Astrocyte (in vitro differentiated cells and primary cell): ENCODE measurements at places on chromosomes 7 and 10.

- no peak overlapping the region for H3K4me3 ChIP-seq
- no peaks in the 10 kb centered on the region for H3K4me1 ChIP-seq
- DNase-seq = no peak
Observed at GRCh38 chr7:82229164-82229563, 214.4 kb downstream of the CACNA2D1 start.

GRCh38 chr10:132588301-132589013, 50.9 kb downstream of the INPP5A start:
- H3K4me3 ChIP-seq = no peak overlapping the region
- peak overlapping the region; percentile 53 for H3K27ac ChIP-seq
- H3K36me3 ChIP-seq = no peaks in the 10 kb centered on the region
- peaks cover 39% of the 10 kb centered on the region for H3K4me1 ChIP-seq
- no peaks in the 10 kb centered on the region for H3K27me3 ChIP-seq

- H3K27ac ChIP-seq = no peak overlapping the region
- no peak overlapping the region for H3K4me3 ChIP-seq
- DNase-seq = no peak
- H3K4me1 ChIP-seq = no peaks in the 10 kb centered on the region
- no peaks in the 10 kb centered on the region for H3K27me3 ChIP-seq
- no peaks in the 10 kb centered on the region for H3K36me3 ChIP-seq
Observed at GRCh38 chr10:1557081-1557480, 180.2 kb downstream of the ADARB2 start.

GRCh38 chr7:106618480-106618879, 42.5 kb downstream of the CCDC71L start:
- peaks cover 2% of the 10 kb centered on the region for H3K4me1 ChIP-seq
- peak; percentile 71 for DNase-seq
- H3K27me3 ChIP-seq = no peaks in the 10 kb centered on the region
- H3K27ac ChIP-seq = no peak overlapping the region

DNA sequence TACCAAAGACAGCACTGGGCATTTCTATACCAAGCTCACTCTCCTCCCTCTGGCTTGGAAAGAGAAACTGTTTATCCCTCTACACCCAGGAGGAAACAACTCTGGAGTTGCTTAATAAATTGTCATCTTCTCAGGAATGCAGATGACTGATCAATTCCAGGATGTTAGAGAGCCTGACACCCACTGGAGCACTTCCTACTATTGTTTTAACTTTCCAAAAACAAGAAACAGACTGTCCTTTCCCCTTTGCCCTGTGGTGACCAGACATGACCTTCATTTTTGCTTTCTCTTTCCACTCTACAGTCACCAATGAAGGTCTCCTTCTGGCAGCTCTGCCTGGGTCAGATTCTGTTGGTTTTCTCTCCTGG, 19.6 kb downstream of the GIMAP4 start:
- no peaks in the 10 kb centered on the region for H3K27me3 ChIP-seq
- no peak overlapping the region for H3K27ac ChIP-seq
- DNase-seq = no peak
- H3K4me3 ChIP-seq = no peak overlapping the region

- H3K36me3 ChIP-seq = no peaks in the 10 kb centered on the region
- H3K4me3 ChIP-seq = no peak overlapping the region
- H3K27ac ChIP-seq = no peak overlapping the region
Observed at GRCh38 chr10:114223066-114223465, 16.0 kb upstream of the VWA2 start.

DNA sequence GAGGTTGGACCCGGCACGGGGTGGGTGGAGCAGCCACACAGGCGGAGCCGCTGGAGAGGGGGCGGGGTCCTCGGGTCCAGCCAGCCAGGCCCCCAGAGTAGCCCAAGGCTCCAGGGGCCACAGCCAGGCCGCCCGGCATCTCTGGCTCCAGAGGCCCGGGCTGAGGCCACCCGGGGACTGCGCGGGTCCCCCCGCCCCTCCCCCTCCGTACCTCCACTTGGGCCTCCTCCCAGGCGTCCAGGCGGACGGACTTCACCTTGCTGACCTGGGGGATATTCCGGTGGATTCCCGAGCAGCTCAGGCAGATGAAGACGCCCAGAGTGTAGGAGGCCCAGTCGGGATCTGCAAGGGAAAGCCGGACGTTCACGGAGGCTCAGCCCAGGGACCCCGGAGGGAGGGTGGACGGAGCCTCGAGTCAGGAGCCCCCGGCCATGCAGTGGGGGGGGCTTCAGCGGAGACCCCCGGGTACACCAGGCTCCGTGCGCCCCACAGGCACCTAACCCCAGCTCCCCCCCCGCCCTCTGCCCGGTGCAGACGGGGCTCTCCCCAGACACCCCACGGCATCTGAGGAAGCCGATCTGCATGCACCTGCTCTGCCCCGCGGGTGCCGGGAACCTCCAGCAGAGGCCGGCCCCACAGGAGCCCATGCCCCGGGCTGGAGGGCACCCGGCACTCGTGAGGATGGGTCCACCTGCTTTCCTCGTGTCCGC, 19.2 kb downstream of the ADAP1 start:
- H3K36me3 ChIP-seq = no peaks in the 10 kb centered on the region
- H3K27me3 ChIP-seq = peaks cover 2% of the 10 kb centered on the region

DNA sequence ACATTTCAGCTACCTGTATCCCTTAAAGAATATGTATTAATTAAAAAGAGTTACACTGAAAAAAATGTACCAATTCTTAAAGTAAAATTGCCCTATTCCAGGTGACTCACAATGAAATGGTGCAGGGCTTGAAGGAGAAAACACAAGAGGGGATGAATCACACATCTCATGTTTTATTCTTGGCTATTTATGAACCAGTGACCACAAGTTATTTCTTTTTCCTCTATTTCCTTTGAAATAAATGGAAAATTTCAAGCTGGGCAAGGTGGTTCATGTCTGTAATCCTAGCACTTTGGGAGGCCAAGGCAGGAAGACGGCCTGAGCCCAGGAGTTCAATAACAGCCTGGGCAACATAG, 106.8 kb downstream of the UBE2H start:
- H3K4me1 ChIP-seq = peaks cover 46% of the 10 kb centered on the region
- no peak overlapping the region for H3K4me3 ChIP-seq
- no peaks in the 10 kb centered on the region for H3K27me3 ChIP-seq
- no peaks in the 10 kb centered on the region for H3K36me3 ChIP-seq
- DNase-seq = peak; percentile 92

GRCh38 chr10:88110355-88110754, 246.9 kb downstream of the PTEN start:
- no peaks in the 10 kb centered on the region for H3K27me3 ChIP-seq
- H3K4me3 ChIP-seq = no peak overlapping the region
- H3K4me1 ChIP-seq = peaks cover 10% of the 10 kb centered on the region

GRCh38 chr7:24038993-24039392, 245.0 kb upstream of the NPY start:
- H3K27ac ChIP-seq = no peak overlapping the region
- H3K4me3 ChIP-seq = no peak overlapping the region
- DNase-seq = no peak
- H3K4me1 ChIP-seq = no peaks in the 10 kb centered on the region
- H3K36me3 ChIP-seq = no peaks in the 10 kb centered on the region

GRCh38 chr7:22601812-22602565, 102.0 kb upstream of the STEAP1B start:
- H3K27me3 ChIP-seq = no peaks in the 10 kb centered on the region
- DNase-seq = peak; percentile 51
- no peak overlapping the region for H3K27ac ChIP-seq
- H3K4me3 ChIP-seq = no peak overlapping the region
- H3K4me1 ChIP-seq = peaks cover 18% of the 10 kb centered on the region
- H3K36me3 ChIP-seq = no peaks in the 10 kb centered on the region

DNA sequence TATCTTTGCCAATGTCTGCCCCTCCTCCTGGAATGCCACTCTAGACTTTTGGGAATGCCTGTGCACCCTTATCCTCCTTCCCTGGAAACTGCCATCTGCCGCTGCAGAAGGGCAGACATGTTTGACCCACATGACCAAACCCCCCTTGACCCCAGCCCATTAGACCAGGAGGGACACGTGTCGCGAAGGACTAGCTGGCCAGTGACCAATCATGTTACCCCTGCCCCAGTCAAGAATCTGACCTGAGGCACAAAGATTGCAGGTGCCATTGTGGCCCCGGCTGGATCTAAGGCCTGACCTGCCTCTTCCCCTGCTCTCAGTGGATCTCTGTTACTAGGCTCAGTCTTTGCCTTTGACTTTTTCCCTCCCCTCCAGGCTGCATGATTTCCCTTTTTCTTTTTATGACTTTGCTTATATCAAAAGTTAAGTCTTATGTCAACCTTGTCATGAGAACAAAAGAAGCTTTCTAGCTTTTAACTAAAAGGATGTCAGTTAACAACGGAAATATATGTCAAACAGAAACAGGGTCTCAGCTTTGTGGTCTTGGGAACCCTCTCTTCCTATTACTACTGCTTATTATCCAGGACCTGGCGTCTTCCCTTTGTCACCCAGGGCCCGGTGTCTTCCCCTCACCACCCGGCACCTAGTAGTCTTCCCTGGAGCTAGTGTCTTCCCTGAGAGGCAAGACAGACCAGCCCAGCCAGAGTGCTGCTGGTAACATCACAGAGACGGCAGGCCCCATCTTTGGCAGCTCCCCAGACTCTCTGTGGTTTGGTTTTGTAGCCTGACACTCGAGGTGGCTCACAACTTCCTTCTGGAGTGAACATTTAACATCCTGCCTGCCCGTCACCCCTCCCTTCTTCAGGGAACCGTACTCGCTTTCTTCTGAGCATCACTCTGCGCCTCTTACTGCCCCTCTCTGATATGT, 24.4 kb upstream of the PPIF start:
- no peaks in the 10 kb centered on the region for H3K27me3 ChIP-seq
- no peak overlapping the region for H3K4me3 ChIP-seq
- H3K36me3 ChIP-seq = no peaks in the 10 kb centered on the region
- H3K27ac ChIP-seq = peak overlapping the region; percentile 5
- DNase-seq = peak; percentile 87
- H3K4me1 ChIP-seq = peaks cover 36% of the 10 kb centered on the region

DNA sequence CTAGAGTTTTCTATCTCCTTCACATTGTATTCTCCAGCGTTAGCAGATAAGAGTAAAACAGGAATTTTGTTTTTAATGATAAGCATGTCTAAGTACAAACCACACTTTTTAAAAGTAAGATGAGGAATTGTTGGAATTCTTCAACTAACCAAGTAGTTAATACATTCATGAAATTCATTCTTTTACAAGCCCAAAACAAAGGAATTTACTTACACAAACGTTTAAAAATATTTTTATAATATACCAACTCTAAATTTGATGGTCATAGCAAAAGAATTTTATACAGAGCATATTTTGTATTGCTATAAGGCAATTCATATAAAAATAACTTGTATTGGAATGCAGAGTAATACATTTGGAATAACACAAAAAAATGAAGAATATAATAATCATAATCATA, 51.3 kb downstream of the TWIST1 start:
- H3K36me3 ChIP-seq = no peaks in the 10 kb centered on the region
- no peaks in the 10 kb centered on the region for H3K27me3 ChIP-seq
- no peak overlapping the region for H3K4me3 ChIP-seq
- H3K27ac ChIP-seq = no peak overlapping the region

DNA sequence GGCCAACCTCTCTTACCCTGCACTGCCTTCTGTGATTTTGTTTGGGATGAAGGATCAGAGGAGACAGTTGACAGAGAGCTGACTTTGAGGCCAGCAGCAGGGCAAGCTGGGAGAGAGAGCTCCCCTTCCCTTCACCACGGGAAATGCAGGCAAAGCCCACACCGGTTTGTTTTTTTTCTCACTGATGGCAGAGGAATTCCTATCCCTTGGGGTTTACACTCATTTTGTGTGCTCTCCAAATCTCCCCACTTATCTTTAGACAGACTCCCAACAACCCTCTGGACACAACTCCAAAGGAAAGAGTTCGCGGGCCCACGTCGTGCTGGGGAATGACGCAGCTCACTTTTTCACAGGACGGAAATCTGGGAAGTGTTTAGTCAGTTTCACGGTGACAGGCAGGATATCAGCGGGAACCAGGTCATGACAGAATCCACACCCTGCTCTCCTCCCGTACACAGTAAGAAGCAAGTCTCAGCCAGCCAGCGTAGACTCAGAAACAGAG, 68.3 kb upstream of the FAM171A1 start:
- peaks cover 10% of the 10 kb centered on the region for H3K4me1 ChIP-seq
- no peaks in the 10 kb centered on the region for H3K36me3 ChIP-seq
- H3K4me3 ChIP-seq = peak overlapping the region; percentile 40
- peaks cover 4% of the 10 kb centered on the region for H3K27me3 ChIP-seq

- H3K27ac ChIP-seq = no peak overlapping the region
- peak; percentile 32 for DNase-seq
- H3K4me1 ChIP-seq = no peaks in the 10 kb centered on the region
- no peak overlapping the region for H3K4me3 ChIP-seq
Observed at GRCh38 chr7:97104719-97105238, 12.7 kb upstream of the SDHAF3 start.

DNA sequence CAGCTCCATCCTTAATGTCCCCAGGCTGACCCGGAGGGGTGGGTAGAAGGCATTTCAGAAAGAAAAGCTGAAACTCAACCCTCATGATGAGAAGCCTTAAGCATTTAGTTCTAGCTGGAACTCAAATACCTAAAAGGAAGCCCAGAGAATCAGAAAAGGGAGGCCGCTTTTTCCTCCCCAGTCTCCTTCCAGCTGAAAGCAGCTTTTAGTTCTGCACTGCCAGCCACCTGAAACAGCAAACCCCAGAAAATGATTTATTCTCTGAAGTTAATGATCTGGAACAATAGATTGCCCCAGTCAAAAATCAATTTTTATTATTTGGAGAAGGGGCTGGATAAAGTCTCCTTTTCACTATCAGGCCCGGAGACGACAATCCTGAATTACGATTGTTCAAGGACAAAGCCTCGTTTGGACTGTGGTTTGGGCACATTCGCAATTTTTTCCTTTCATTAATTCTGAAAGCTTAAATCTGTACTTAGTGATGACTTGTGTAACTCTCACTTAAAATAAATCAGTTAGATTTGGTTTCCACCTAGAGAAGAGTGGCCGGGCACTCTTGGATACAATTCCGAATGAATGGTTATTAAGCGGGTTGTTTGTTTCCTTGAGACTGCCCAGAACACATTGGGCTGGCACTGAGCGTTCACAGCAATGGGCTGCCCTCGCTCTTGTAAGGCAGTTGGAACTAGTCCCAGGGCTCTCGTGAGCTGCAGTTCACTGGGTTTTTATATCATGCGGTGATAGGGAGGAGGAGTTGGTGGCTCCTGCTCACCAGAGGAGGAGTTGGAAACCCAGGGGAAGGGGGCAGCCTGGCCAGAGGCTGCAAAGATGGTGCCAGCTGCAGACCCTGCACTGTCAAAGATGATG, 262.2 kb downstream of the CCSER2 start:
- H3K36me3 ChIP-seq = no peaks in the 10 kb centered on the region
- H3K4me3 ChIP-seq = no peak overlapping the region
- DNase-seq = no peak
- H3K27ac ChIP-seq = no peak overlapping the region
- H3K4me1 ChIP-seq = no peaks in the 10 kb centered on the region
